Activated naive CD4-positive, alpha-beta T cell (primary cell): ENCODE measurements at places on chromosomes 16 and 17.

DNA sequence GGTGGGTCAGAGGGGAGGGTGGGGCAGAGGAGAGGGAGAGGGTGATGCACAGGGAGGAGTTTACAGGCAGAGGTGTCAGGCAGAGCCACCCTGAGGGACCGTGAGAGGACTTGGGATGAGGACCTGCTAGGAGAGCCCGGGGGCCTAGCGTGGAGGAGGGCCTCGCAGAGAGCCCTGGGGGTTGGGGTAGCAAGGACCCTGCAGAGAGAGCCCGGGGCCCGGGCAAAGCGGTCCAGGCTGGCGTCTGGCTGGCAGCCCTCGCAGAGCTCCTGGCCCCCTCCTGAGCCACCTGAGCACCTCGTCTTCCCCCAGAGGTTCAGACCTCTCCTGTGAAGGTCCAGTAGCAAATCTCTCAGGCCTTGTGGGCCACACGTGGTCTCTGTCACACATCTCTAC is 42.0 kb upstream of the ZNF469 start:
- no peak for DNase-seq

DNA sequence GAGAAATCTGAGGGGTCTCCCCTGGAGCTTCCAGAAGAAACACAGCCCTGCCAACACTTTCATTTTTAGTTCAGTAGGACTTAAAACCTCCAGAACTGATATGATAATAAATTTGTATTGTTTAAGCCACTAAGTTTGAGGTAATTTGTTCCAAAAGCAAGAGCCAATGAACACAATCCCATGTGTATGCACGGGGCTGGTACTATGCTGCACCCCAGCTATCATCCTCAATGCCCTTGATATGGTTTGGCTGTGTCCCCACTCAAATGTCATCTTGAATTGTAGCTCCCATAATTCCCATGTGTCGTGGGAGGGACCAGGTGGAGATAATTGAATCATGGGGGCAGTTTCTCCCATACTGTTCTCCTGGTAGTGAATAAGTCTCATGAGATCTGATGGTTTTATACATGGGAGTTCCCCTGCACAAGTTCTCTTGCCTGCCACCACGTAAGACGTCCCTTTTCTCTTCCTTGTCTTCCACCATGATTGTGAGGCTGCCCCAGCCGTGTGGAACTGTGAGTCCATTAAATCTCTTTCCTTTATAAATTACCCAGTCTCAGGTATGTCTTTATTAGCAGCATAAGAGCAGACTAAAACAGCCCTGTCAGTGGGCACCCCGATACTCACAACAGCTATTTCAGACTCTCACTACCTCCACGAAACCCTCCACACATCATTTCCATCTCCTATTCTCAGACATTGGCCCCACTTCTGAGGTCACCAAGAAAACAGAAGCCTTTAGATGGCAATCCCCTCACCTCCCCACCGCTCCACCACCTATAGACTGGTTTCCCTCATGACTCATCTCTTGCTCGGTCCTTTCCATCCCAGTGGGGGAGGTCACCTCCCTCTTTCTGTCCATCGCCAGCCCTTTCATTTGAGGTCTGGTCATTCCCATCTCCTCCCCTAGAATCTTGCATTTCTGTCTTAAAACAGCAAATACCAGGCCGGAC is 8.9 kb upstream of the CACNG1 start:
- DNase-seq = no peak

DNA sequence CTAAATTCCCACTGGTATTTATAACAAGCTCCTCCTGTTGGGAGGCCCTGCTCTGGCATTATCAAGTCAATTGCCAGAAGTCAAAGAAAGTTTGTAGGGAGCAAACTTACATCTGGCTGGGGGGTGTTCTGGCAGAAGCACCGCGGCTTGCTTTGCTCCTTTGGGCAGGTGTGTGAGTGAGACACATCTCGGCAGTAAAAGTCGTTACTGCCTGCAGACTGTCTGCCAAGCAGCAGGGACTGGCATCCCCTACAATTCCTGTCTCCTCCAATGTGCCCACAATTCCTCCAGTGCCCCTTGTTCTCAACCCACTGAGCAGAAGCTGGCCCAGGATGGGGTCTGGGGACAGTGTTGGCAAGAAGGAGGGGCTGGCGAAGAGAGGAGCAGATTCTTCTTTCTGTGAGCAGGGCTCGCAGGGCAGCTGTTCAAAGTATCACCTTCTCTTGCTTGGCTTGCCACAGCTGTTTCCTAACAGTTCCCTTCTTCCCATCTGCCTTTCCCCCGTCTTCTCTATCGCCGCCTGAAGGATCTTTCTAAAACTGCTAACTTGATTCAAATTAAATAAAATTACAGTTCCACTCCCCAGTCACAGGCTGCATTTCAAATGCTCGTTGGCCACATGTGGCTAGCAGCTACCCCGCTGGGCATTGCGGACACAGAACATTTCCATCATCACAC is 30.2 kb downstream of the SPACA3 start:
- no peak for DNase-seq

GRCh38 chr16:67430977-67431774 is at the start of gene HSD11B2:
Gene HSD11B2 (plus strand): TSS chr16:67431121. CDS start chr16:67431249, 128 bp downstream.
- DNase-seq = no peak

DNA sequence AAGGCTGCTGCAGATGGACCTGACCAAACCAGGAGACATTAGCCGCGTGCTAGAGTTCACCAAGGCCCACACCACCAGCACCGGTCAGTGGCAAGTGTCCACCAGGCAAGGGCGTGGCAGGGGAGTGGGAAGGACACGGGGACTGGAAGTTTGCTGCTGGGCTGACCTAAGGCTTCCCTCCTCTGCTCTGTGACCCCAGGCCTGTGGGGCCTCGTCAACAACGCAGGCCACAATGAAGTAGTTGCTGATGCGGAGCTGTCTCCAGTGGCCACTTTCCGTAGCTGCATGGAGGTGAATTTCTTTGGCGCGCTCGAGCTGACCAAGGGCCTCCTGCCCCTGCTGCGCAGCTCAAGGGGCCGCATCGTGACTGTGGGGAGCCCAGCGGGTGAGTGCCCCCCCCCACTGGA is 4.8 kb downstream of the HSD11B2 start:
- DNase-seq = no peak
